Ovary (tissue), 10 donors: ENCODE measurements at places on chromosomes 2 and 18. TPM values are rescaled to one million over a fixed set of nuclear protein-coding genes. Genes with fewer than 3 reads are reported as not detected.

LRRTM4 gene
- total RNA-seq: 1.1 TPM

GRCh38 chr2:26273501-26273900 is 28.8 kb downstream of the HADHB start:
- DNase-seq: no peak

SLC11A1 gene
- total RNA-seq: 10.3 TPM

- DNase-seq: peak; percentile 75
Measured at GRCh38 chr2:176139661-176140512, 10.4 kb downstream of the HOXD8 start.

DNA sequence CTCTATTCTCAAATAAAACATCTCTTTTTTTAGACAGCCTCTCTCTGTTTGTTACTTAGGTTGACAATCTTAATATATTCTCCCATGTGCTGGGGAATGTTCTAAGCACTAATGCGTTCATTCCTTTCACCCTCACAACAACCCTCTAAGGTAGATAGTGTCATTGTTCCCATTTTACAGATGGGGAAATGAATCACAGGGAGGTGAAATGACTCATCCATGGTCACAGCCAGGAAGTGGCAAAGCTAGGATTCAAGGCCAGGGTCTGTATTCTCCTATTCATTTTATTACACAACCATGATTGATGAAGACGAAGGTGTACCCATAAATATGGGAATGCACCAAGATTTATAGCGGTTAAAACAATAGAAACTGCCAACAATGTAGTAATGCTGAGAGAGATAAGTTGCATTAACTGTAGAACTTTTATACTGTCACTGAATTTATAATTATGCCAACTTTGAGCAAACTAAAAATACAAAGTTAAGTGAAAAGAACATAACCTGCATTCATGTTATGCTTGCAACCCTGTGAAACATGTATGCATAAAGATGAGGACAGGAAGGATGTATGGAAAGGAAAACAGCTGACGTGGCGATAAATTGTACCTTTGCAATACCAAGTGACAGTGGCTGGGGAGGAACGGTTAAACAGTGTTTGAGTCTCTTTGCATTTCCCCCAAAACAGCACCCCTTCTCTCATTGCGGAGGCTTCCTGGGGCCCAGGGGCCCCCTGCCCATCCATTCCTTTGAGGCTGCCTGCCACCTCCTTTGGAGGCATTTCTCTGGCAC is 257.7 kb upstream of the AGAP1 start:
- DNase-seq: no peak

- no peak for DNase-seq
Measured at GRCh38 chr18:24559526-24559925, 99.1 kb downstream of the HRH4 start.

NT5DC4 gene
- total RNA-seq: not detected

- DNase-seq: peak; percentile 63
Measured at GRCh38 chr18:34976899-34977837, 64.0 kb upstream of the MAPRE2 start.

GRCh38 chr2:46534589-46534988 is 55.2 kb downstream of the TMEM247 start:
- DNase-seq: no peak

DNA sequence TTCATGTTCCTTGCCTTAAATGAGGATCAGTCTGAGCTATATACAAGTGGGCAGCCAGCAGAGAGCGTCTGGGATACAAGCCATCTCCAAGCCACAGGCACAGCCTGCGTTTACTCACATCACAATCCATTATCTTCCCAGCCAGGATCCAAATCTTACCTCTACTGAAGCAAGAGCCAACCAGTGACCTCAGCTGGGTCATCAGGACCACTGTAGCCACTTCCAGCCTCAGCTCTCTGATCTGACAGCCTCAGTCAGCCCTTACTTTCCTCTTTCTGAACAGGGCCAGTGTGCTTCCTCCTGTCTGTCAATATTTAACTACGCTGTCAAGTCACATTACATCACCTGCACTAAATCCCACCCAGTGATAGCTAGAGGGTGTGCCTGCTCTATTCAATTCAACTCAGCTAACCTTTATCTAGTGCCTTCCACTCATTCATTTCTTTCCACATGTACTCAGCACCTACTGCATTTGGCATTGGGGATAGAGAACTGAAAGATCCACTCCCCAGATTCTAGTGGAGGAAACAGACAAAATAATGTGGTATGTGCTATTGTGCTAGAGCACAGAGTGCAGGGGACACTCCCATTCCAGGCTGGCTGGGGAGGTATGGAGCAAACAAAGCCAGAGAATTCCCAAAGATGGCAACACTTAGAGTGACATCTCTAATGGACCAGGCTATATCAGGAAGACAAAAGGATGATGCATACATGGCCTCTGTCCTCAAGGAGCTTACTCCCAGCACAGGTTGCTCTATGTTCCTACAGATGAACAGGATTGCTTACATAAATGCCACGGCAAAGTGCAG is 146.5 kb downstream of the NCKAP5 start:
- no peak for DNase-seq

DNA sequence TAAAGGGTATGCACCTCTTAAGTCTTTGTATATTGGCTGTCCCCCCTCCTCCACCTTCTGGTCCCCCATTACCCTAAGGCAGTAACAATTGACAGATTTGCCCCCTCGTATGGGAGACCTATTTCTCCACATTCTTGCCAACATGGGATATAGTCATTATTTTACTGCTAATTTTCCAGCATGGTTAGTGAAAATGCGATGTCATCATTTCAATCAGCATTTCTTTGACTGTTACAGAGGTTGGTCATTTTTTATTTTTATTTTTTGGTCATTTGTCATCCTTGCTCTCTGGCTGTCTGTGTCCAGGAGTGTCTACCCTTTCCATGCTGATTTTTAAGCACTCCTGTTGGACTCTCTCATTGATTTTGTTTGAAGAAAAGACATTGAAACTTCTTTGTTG is 45.4 kb upstream of the SPP2 start:
- DNase-seq: no peak

- no peak for DNase-seq
Measured at GRCh38 chr2:138922973-138923563, 142.9 kb upstream of the NXPH2 start.

- no peak for DNase-seq
Measured at GRCh38 chr18:46646468-46646867, 10.6 kb downstream of the LOXHD1 start.

DNA sequence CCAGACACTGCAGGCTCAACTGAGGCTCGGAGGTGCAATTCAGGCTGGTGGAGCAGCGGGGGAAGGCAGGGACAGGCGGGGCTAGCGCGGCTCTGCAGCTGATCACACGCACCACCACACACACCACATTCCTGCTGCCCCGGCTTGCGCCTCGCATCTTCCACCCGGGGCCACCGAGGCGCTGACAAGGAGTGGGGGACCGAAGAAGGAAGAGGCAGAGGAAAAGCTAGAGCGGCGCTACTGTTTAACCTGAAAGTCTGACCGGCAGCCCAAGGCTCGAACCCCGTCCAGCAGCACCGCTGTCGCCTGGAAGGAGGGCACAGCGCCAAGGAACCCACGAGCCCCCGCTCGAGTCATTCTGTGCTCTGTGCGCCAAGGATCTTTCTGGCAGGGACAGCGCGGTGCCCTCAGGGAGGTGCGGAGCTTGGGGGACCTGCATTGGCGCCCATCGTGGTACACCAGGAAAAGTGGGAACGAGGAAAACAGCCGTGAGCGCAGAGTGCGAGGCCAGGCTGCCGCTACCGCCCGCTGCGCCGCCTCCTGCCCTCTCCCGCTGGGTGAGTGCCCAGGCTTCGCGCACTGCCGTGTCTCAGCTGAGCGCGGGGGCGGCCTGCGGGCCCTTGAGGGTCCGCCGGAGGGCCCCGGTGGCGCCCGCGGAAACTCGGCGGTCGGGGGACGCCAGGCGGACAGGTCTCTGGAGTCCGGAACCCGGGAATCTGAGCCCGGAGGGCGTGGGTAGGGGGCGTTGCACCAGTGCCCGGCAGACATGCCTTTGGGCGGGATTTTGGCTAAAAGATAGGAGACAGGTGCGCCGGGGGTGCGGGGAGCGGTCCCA is 860 bp upstream of the KCNJ3 start:
- no peak for DNase-seq

GRCh38 chr2:145598434-145598833 is 1078.5 kb upstream of the ZEB2 start:
- no peak for DNase-seq

DNA sequence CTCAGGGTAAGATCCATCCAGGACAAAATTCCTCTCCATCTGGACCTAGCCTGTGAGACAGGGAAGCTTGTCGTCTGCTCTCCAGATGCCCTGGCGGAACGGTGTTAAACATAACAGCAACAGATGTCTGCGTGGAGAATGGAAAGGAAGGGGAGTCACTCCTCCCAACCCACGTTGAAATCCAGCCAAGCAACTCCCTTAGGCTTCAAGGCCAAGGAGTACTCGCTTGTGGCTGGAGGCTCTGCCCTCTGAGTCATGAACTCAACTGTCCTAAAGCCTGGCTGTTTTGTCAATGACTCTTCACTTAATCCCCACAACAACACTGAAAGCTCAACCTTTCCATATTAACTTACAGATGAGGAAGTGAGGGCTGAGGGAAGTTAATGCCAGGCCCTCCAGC is 42.2 kb downstream of the TPO start:
- no peak for DNase-seq

DNA sequence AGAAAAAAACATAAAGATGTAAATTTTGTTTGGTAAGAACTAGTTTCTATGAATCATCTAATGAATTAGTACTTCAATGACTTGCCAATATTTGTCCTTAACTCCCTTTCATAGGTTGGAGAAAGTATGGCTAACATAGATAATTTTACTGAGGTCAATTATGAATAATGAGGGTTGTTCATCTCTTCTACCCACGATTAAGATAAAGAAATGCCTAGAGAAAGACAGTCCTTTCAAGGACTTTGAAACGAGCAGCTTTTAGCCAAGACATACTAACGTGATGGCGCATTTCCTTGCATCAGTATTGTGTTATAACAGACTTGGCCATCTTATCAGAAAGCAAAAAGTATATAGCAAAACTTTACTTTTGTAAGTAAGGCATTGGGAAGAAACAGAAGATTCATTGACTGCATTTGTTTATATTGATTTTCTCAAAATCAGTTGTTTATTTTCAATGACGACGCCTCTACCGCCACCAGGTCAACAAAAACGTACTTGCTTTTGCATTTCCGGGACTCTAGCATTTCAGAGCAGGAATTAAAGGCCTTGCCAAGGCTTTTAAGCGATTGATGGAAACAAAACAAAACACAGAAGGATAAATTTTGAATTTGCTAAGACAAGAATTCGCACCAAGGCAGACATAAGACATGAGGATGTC is 961 bp downstream of the RBM43 start:
- no peak for DNase-seq

DNA sequence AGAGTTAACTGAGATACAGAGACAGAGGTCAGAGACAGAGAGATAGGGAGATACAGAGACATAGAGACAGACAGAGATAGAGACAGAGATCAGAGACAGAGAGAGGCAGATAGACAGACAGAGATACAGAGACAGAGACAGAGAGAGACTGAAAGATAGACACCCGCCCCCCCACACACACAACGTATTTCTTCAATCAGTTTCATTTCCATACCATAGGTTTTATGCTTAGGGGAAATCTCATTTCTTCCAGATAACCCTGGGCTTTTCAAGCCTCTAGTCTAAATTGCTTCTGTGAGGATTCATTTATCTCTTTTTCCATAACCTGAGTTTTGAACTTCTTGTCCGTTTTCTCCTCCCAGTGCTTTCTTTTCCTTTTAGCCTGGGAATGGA is 94.6 kb downstream of the CD8B2 start:
- no peak for DNase-seq

GRCh38 chr18:69885841-69886531 is 61.7 kb downstream of the CD226 start:
- no peak for DNase-seq

GRCh38 chr2:24818721-24819167 is 25.5 kb downstream of the CENPO start:
- DNase-seq: no peak

- DNase-seq: no peak
Measured at GRCh38 chr2:48851161-48851560, 95.6 kb upstream of the LHCGR start.

CCDC74A gene
- 7.3 TPM for total RNA-seq

GRCh38 chr18:54147439-54147838 is 77.0 kb downstream of the MBD2 start:
- DNase-seq: no peak

DNA sequence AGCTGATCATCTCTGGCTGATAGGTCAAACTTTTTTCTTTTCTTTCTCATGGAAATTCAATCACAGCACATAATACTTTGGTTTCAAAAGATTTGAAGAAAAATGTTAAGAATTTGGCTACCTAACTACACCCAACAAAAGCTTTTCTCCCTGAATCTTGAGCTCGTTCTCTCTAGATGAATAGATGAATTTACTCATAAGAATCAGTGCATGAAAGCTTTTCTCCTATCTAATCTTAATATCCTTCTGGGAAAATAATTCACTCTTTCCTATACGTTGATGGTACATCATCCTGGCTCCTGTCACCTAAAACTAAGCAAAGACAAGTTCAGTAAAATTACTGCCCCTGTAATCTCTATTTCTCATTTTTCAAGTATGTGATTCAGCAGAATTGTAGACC is 1479.1 kb downstream of the DPP10 start:
- DNase-seq: no peak

- no peak for DNase-seq
Measured at GRCh38 chr2:42249284-42249683, 80.1 kb downstream of the EML4 start.

RAX gene
- not detected for total RNA-seq

SERPINB13 gene
- not detected for total RNA-seq

RPL31 gene
- total RNA-seq: 2,349 TPM

- no peak for DNase-seq
Measured at GRCh38 chr18:25827961-25828561, 262.4 kb downstream of the SS18 start.

DNA sequence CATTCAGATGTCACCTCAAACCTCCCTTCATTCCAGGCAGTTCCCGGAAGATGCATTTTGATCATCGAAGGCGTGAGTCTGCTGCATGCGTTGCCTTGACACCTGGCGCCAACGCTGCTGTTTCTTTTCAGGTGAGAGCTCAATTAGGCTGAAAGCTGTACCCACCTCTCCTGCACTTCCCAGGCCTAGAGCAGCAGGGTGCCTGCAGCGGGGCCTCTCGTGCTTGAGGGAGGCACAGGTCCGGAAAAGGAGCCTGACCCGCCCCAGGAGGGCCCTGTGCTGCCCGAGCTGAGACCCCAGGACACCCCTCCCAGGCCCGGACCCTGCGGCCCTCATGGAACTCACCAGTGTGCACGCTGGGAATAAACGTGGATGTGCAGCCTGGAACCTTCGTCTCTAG is 31.4 kb upstream of the KCNG2 start:
- DNase-seq: no peak

- DNase-seq: no peak
Measured at GRCh38 chr2:240362216-240362755, 73.2 kb upstream of the GPC1 start.

DNA sequence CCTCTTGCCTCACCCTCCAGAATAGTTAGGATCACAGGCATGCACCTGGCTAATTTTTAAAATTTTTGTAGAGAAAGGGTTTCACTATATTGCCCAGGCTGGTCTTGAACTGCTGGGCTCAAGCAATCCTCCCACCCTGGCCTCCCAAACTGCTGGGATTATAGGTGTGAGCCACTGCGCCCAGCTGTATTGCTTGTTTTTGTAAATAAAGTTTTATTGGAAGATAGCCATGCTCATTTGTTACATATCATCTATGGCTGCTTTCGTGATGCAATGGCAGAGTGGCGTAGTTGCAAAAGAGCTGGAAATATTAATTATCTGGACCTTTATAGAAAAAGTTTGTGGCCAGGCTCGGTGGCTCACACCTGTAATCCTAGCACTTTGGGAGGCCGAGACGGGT is 109.4 kb upstream of the SPRED2 start:
- no peak for DNase-seq
